ENCODE measurements at places on chromosomes 7 and 10. TPM values are rescaled to one million over a fixed set of nuclear protein-coding genes. Genes with fewer than 3 reads are reported as not detected.

Gene CLDN4
- 1.7 TPM for total RNA-seq

Gene PLAC9
- total RNA-seq, result 2.2 TPM

Gene NSUN5
- 8.5 TPM for total RNA-seq

Gene SLC26A3
- 0.93 TPM for total RNA-seq

Gene DDC
- 48.6 TPM for total RNA-seq

Gene TAS2R41
- total RNA-seq, result 0.45 TPM

Gene CYP2E1
- 3,844 TPM for total RNA-seq

Gene SPDYE16
- 0.13 TPM for total RNA-seq

Gene VAX1
- total RNA-seq, result not detected

DNA sequence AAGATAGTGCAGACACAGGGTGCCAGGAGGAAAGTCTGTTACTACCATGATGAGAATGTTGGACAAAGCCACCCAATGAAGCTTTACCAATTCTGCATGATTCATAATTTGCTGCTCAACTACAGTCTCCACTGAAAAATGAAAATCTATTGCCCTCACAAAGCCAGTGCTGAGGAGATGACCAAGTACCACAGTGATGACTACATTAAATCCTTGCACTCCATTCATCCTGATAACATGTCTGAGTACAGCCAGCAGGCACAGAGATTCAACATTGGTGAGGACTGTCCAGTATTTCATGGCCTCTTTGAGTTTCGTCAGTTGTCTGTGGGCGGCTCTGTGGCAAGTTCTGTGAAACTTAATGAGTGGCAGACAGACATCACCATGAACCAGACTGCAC, 144.0 kb downstream of the PLCE1 start:
- DNase-seq, result no peak

DNA sequence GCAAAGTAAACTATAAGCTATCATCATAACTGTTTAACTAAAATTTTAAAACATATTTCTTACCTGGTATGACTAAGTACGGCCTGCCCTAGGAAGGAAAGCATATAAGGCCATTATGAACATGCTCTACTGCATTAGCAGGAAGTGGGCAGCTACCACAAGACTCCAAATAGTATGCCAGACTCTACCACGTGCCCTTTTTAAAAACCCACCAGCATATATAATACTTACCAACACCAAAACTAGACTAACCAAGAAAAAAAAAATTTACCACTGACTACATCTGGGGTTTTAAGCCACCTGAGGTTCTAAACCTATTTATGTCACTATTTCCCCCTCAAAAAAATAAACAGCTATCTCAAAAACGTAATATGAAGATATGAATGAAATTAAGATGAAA, 30.1 kb downstream of the NUDCD3 start:
- no peak for DNase-seq

GRCh38 chr10:45471531-45472310, 97.7 kb downstream of the ALOX5 start:
- peak; percentile 84 for DNase-seq

DNA sequence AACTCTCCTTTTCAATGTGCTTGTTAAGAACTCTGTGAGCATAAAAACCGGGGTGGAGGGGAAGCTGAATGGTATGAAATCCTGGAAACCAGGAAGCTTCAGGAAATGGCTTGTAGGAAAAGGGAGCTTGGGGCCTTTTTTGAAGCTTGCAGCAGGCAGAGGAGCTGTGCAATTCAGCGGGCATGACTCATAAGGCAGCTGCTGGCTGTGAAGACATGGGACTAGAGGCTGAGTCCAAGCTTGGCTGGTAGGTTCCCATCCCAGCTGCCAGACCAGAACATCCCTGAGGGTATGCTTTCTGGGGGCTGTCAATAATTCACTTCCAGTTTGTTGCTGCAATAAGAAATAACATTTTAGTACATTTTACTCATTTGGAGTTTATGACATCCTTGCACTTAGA, 36.8 kb upstream of the CDC14C start:
- no peak for DNase-seq

DNA sequence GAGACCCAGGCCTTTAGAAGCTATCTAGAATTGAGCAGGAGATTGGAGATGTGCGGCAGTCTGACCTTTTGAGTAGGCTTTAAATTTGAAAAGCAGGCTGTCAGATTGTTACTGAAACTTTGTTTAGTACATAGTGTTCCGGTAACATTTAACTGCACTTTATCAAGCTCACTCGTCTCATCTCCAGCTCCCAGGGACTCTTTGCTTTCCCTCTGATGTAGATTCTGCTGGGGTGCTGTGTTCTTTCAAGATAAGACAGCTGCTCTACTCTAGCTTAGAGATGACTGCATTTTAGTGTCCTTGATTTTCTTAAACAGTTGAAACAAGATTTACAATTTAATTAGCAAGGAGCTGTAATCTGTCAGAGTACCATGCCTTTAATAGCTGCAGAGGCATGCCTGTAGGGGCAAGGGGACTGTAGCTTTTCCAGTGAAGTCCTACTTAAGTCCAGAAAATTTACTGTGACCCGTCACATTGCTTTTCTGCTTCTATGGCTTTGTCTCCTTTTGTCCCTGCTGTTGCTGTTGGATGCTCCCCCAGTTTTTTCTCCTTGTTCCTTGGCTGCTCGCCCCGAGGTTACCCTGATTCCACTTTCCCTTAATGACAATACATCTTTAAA, 56.4 kb upstream of the MTPN start:
- DNase-seq, result no peak

- no peak for DNase-seq
These were observed 125.6 kb upstream of the STEAP4 start for GRCh38 chr7:88432301-88432700.

GRCh38 chr7:88597941-88598425, 161.5 kb upstream of the ZNF804B start:
- DNase-seq, result no peak

GRCh38 chr7:31082017-31082416, 29.9 kb downstream of the ADCYAP1R1 start:
- DNase-seq, result no peak

DNA sequence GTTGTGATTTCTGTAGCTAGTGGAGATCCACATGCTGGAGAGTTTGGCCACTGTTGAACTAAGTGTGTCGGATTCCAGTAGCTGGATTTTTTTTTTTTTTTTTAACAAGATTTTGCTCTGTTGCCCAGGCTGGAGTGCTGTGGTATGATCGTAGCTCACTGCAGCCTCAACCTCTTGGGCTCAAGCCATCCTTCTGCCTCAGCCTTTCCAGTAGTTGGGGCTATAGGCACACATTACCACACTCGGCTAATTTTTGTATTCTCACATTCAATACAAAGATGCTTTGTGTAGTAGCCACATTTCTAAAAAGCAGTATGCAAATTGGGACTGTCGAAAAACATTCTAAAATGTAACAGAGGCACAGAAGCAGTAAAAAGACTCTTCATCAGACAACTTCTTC, 63.5 kb downstream of the RABGEF1 start:
- no peak for DNase-seq

- no peak for DNase-seq
These were observed 63.1 kb upstream of the CACNA2D1 start for GRCh38 chr7:82506702-82507101.

- DNase-seq, result no peak
These were observed 143.6 kb downstream of the ARL4A start for GRCh38 chr7:12831024-12831423.

DNA sequence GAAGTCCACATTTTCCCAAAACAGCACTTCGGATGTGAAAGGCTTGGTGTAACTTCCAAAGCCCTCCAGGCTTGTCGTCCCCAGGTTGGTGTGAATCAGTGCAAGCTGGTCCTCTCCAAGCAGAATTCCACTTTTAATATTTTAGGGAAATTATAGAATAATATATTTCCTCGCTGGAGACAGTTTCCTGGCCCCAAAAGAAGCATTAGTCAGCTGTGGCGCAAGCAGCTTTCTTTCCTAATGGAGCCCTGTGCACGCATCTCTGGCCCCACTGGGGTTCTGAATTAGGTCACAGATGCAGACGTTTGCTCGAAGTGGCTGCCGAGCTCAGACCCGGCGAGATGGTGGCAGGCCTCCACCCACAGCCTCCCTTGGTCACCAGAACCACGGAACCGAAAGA, 33.3 kb upstream of the MNX1 start:
- peak; percentile 31 for DNase-seq

GRCh38 chr7:44959433-44959951, 19.3 kb downstream of the MYO1G start:
- DNase-seq, result no peak

- DNase-seq, result no peak
These were observed 287.6 kb downstream of the SORCS3 start for GRCh38 chr10:104928734-104929133.

DNA sequence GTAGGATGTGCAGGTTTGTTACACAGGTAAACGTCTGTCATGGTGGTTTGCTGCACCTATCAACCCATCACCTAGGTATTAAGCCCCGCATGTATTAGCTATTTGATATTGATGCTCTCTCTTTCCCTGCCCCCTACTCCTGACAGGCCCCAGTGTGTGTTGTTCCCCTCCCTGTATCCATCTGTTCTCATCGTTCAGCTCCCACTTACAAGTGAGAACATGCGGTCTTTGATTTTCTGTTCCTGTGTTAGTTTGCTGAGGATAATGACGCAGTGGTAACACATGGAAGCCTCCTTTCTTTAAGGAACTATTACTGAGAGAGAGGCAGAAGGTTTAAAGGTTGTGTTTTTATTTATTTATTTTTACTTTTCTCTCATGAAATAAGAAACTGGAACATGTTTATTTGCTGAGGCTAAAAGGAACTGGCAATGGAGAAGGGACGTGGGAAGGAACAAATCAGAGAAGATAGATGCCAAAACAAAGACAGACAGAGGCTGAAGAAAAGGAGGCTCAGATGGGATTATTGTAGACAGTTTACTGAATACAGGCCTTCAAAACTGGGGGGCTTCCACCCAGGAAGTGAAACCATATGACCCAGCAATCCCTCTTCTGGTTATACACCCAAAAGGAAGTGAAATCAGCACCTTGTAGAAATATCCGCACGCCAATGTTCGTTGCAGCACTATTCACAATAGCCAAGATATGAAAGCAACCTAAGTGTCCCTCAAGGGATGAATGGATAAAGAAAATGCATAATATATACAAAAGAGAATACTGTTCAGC, 556.3 kb downstream of the GRM8 start:
- DNase-seq, result no peak

- DNase-seq, result no peak
These were observed 2.8 kb downstream of the GIMAP8 start for GRCh38 chr7:150453181-150453580.

DNA sequence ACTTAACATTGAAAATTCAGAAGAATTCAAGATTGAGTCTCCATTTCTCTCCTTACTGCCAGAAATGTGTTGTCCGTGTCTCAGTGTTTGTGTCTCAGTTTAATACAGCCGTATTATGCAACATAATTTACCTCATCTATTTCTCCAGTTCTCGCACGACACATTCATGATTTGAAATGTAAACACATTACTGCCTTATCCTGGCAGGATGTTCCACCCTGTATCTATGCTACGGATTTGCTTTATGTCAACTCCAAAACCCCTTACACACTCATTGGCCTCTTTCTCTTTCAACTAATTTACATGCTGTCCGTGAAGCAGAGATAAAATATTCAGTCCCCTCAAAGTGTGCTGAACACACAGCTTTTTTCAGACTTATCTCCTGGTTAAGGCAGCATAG, 653.7 kb upstream of the SEMA3D start:
- DNase-seq, result no peak

- no peak for DNase-seq
These were observed 73.4 kb downstream of the CHRM2 start for GRCh38 chr7:136941816-136942215.

DNA sequence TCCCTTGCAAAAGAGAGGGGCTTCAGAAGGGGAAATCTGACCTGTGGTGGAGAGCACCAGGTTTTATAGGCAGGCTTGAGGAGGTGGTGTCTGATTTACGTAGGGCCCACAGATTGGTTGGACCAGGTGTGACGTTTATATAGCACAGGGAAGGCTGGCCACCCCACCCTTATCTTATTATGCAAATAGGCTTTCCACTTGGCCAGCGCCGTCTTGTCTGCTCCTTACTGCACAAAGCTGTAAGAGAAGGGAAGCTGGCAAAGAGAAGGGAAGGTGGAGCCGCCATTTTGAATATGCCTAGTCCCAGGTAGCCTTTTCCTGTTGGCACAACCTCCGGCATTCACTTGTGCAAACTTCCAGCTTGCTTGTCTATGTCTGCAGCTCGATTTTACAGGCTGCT, 221.4 kb downstream of the GATA3 start:
- DNase-seq, result no peak

GRCh38 chr7:74216361-74216761, 6.6 kb downstream of the LAT2 start:
- no peak for DNase-seq

DNA sequence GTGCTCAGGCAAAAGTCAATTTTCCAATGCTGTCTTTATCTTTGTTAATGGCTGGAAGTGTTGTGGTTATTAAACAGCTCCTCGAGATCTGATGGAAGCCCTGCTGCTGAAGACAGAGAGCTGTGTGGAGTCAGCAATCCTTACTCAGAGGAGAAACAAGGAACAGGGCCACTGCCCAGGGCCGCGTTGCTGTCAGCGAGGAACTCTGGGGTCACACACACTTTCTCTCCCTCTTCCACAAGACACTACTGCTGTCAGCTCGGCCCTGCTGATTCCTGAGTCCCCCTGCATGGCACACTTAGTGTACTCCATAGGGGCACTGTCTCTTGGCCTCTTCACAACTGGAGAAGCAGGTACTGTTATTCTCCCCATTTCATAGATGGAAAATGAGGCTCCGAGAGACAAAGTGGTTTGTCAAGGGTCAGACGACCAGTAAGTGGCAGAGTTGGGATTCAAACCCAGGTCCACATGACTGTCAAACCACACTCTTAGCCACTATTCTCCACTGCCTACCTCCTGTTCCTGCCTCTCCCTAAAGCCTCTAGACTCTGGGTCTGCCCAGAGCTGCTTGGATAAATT, 29.3 kb upstream of the PDCD4 start:
- DNase-seq, result no peak

DNA sequence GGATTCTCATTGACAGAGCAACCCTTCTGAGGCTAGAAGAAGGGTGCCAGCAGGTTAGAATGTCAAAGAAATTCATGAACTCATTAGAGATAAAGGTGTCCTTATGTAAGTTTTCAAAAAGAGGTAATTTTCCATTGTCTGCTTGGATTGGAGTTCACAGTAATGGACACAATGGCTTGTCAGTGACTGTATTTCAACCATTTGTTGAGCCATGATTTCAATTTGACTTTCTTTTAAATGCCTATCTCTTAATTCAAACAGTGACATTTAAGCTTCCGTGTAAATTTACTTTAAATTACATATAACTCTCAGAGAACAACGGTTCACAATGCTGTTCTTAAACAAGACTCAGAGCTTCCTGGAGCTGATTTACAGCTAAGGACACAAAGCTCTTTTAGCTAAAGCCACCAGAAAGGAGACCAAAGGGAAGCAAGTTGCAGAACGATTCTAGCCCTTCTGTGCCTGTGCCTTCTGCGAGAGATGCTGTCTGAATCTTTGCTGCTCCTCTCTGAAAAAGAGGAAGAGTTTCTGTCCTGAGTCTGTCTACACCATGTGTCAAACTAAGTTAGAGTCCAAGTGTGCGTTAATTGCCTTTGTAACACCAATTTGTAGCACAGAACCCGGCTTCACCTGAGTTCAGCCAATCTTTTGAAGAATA, 42.2 kb upstream of the PFKP start:
- no peak for DNase-seq
